Skin of body (tissue), 3 donors: ENCODE measurements at places on chromosomes 3 and 15. TPM values are rescaled to one million over a fixed set of nuclear protein-coding genes. Genes with fewer than 3 reads are reported as not detected.

The CCDC39 gene
- not detected for total RNA-seq

The FANCD2 gene
- total RNA-seq, result 15.0 TPM

The PARP15 gene
- total RNA-seq, result 0.99 TPM

GRCh38 chr15:92392462-92392861 is 1.2 kb upstream of the ST8SIA2 start:
- no peak for DNase-seq

- DNase-seq, result no peak
These were observed 102.8 kb downstream of the FRMD5 start for GRCh38 chr15:44092221-44092620.

DNA sequence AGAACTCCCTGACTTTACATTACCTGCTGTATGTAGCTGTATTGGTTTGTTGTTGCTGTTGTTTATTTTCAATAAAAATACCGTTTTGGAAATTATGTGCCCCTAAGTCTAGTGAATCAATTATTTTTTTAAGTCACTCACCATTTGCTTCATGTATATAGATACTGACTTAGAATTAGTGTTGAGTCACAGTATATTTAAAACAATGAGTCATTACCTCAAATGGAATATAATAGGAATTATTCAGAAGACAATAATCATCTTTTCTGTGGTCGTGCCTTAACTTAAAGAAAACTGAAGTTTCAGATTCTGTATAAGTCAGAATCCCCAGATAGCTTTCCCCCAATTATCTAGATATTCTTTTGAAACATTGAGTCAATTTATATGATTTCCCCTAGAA is 21.0 kb upstream of the ALDH1A2 start:
- no peak for DNase-seq

GRCh38 chr3:43867436-43868072 is 176.8 kb downstream of the ABHD5 start:
- no peak for DNase-seq

- DNase-seq, result no peak
These were observed 49.8 kb downstream of the ZNF445 start for GRCh38 chr3:44427683-44428082.

- DNase-seq, result peak; percentile 48
These were observed 680.6 kb downstream of the EPHA3 start for GRCh38 chr3:89787979-89788378.

DNA sequence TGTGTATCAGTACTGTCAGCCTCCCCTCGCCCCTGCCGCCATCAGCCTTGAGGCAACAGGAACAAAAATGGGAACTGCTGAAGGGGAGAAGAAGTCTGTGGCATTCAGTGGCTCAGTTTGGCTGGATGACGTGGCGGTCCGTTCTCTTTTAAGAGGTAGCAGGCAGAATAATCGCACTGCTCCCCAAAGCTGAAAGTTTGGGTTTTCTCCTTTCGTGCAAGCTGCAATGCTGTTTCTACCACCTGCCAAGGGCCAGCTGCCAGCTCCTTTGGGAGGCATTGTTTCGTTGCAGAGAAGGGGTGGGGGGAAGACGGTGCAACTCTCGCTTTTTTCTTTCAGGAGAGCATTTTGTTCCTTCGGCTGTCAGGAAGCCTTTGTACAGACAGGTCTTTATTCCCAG is 369.6 kb upstream of the RORA start:
- DNase-seq, result no peak

- no peak for DNase-seq
These were observed 283.2 kb upstream of the STT3B start for GRCh38 chr3:31249545-31249944.
